ENCODE measurements at places on chromosomes 13 and 19.

- DNase-seq: no peak
These were observed 9.6 kb downstream of the PEPD start for GRCh38 chr19:33512021-33512420.

GRCh38 chr19:34236035-34236987 lies 18.0 kb upstream of the GARRE1 start:
- DNase-seq: peak; percentile 50

- DNase-seq: no peak
These were observed 4.5 kb downstream of the GNG8 start for GRCh38 chr19:46631481-46631880.

DNA sequence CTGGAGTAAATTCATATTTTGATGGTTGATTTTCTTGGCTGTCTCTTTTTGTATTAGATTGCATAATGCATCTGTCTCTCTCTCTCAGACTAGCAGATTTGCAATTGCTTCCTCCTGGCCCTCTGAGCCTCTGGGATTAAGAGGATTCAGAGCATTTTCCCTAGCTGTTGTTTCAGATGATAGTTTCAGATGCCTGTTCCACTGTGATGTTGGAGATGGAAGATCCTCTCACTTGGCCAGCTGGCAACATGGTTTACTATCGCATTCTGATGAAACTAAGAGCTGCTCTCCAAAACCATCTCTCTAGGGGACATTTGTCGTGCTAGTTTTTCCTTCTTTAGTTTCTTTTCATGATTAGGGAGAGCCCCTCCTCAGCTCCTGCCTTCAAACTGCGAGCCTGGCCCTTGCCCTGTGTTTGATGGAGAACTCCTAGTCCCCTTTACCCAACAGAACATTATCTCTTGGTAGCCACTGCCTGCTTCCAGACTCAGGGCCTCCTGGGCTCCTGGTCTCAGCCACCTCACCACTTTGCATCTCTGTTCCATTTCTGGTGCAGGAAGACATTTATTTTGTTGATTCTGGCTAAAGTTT lies 244.6 kb downstream of the B3GLCT start:
- no peak for DNase-seq

- DNase-seq: no peak
These were observed 75.9 kb upstream of the RNF113B start for GRCh38 chr13:98252931-98253470.

DNA sequence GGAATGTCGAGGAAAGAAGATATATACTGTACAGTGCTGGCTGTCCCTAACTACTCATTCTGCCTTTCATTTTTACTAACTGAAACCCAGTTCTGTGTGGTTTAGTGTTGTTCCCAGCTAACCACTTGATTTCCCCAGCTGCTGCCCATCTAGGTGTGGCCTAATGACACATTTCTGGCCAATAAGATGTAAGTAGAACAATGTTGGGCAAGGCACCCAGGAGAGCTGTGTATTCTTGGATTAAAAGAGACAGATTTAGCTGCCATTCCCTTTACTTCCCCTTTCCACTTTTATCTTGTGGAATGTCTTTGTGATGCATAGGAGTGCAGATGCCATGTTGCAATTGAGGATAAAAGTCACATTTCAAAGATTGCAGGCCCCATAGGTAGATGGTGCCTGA lies 28.3 kb upstream of the PCDH9 start:
- DNase-seq: no peak

DNA sequence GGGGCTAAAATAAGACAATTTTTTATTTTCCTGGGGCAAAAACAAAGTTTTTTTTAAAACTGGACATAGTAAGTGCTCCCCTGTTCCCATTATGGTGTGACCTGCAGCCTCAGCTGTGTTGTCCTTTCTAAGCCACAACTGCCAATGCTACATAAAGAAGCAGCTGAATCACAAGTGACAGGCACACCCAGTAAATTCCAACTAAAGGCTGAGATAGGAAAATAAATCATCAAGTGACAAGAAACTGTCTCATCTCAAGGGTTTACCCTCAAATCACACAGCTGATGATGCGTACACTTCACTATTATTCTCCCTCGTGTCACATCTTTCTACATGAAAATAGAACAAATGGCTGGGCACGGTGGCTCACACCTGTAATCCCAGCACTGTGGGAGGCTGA lies 28.7 kb downstream of the STK24 start:
- no peak for DNase-seq

DNA sequence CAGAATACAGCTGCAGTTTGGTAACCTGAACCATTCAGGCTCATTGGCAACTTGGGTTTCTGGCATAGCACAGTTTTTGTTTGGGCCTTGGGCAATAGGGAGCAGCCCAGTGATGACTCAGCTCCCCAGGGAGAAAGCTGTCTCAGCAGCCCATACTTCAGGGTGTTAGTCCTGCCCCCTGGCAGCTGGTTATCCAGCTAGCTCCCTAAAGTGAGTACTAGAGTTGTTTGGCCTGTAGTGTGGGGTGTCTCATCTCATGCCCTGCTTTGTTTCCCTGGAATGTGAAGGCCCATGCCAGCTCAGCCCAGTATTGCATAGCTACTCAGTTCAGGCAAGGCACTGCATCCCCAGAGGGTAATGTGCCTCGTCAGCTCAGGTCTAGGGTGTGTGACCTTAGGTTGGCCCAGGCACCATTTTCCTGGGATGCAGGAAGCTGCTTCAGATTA lies 18.2 kb upstream of the ZNF543 start:
- no peak for DNase-seq

GRCh38 chr19:42010245-42011126 lies 16.5 kb upstream of the ATP1A3 start:
- DNase-seq: no peak

GRCh38 chr13:29969286-29969685 lies 118.9 kb upstream of the UBL3 start:
- DNase-seq: no peak

DNA sequence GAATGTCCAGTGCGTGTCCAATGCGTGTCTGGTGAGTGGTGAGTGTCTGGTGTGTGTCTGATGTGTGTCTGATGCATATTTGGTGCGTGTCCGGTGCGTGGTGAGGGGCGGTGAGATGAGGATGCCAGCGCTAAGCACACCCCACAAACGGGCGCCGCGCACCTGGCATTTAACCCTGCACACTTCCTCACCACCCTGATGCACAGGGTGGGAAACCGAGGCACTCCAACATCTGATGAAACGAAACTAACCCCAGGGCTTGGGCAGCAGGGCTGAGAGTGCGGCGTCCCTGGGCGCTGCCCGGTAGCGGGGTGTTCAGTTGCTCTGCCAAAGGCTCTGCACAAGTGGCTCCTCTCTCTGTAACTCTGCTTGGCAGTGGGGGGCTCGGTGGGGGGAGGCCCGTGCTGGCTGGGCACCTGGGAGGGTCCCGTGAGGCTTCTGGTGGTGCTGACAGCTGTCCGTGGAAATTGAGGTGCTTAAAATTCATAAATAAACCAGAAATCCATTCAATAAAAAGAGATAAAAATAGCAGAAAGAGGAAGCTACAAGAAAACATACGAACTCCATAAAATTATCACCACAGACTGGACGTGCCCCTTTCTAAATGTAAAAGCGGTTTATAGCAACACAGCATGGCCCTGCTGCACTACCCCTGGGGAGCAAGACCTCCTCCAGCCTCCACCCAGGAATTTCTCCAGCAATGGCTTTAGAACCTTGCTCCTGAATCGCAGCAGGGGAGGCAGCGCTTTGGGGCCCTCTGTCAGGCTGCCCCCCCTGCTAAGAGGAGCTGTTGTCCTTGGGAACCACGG lies 76.0 kb downstream of the RASA3 start:
- no peak for DNase-seq

- DNase-seq: no peak
These were observed 85.5 kb downstream of the DIAPH3 start for GRCh38 chr13:60078226-60078625.

- no peak for DNase-seq
These were observed 51.6 kb downstream of the USP12 start for GRCh38 chr13:27120011-27120410.

GRCh38 chr13:102903659-102904407 lies 58.0 kb downstream of the ERCC5 start:
- DNase-seq: no peak

DNA sequence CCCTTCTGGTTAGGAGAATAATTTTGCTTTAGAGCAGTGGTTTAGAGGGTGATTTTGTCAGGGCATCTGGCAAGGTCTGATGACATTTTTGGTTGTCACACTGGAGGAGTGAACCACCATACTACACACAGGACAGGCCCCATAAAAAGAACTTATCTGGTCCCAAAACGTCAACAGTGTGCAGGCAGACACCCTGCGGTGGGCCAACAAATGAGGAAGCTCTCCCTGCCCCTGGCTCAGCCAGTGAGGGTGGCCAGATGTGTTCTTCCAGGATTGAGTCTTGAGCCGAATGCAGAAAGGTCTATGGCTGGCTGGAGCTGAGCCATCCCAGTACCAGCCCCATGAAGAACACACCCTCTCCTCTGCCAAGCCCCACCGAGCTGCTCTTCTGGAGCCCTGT lies 149.2 kb downstream of the MIPEP start:
- DNase-seq: no peak

DNA sequence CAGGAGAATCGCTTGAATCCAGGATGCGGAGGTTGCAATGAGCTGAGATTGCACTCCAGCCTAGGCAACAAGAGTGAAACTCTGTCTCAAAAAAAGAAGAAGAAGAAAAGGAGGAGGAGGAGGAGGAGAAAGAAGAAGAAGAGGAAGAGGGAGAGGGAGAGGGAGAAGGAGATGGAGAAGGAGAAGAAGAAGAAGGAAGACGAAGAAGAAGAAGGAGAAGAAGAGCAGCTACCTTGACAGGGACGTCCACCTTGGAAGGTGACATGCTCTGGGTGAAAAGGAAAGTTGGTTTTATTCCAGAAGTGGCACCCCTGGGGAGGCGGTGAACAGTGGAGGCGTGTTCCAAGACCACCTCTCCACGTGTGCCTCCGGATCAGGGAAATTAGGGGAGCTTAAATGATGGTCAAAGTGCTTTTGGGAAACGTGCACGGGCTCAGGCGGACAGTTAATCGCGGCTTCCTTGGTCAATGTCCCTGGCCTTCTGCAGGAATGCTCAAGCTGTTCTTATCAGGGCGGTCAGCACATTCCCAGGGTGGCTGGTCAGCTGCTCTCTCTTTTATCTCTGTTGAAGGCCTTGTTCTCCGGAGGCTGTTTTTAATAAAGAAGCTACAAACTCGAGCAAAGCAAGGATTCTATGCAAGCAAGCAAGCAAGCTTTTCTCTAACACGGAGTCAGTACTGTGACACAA lies 78.9 kb upstream of the PEG3 start:
- peak; percentile 93 for DNase-seq

Data from testis (tissue), 5 donors.